ENCODE measurements at places on chromosomes 4 and X.

GRCh38 chr4:168837922-168838321, 172.1 kb downstream of the CBR4 start:
- no peak for DNase-seq

DNA sequence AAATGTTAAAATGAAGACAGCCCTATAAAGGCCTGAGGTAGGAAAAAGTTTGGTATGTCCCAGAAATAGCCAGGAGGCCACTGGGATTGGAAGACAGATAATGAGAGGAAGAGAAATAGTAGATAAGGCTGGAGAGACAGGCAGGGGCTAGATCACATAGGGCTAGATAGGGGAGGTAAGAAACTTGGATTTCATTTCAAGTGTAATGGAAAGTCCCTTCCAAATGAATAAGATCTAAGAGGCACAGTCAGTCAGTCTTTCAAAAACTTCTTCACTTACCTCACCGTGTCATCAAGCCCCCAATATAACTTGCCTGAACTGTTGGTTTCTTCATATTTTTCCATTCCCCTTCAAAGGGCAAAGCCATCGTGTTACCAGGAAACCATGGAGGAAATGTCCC, 121.8 kb downstream of the SPCS3 start:
- DNase-seq: no peak

DNA sequence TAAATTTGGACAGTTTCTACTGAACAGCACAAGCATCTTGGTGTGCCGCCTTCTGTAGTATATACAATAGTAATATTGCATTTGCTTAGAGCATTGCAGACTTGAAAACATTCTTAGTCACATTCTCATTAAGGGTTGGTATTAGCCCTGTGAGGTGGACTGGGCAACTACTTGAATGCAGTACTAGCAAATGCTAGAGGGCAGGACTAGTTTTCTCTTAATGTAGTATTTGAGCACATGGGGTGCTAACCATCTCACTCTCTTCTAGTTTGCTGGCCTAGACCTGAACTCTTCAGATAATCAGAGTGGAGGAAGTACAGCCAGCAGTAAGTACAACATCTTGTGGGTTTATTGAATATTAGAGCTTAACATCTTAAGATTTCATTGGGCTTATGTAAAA, 3.2 kb downstream of the DDX3X start:
- no peak for DNase-seq

DNA sequence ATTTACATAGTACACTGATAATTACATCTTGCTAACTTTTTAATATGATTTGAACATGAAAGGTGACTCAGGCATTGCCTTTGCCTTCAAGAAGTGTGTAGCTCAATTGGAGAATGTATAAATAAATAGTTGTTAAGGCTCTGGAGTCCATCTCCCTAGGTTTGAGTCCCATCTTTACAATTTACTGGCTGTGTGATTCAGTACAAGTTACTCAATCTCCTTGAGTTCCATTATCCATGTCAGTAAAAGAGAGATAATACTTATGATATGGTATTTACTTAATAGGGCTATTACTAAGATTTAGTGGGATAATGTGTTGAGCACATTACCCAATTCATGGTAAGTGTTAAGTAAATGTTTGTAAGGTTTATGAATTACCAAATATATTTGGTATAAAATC, 1.9 kb upstream of the FGG start:
- no peak for DNase-seq

DNA sequence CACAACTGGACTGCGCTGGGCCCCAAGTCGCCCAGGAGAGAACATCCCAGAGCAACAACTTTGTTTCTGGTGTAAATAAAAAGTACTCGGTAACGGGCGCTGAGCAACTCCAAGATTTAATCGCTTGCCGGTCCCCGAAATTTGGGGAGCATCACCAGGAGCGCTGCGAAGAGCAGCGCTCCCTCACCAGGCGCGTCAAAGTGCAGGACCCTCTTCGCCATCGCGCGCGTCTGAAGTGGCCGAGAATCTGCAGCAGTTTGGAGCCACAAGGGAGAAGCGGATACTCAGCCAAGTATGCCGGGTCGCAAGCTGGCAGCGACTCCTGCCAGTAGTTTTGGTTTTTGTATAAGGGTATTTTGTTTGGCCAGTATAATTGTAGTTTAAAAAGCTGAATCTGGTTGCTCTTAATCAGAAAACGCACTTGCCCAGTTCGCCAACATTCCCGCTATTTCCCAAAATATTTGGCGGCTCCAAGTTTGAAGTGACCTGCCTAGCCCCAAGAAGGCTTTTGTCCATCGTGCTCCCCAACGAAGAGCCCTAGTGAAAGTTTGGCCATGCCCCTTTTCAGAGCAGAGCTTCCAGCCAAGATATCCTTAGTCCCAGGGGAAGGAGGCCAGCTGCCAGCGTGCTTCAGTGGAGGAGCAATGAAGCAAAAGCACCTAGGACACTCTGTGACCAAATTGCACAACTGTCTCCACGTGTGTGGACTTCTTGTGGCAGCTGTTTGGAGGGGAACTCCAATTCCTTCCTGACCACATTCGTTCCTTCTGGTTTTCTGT, 557 bp upstream of the KDR start:
- DNase-seq: peak; percentile 3

DNA sequence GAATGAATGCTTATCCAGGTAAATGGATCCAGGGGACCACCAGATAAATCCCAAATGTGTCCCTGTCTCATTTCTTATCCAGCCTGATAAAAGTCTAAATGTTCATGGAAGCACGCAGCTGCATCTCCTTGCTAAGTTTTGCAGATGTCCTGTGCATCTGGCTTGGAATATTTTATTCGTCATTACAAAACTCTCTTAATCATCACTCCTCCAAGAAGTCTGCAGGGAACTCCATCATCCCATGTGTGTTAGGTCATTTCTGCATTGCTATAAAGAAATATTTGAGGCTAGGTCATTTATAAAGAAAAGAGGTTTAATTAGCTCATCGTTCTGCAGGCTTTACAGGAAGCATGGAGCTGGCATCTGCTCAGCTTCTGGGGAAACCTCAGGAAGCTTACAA, 297.2 kb downstream of the HS3ST1 start:
- no peak for DNase-seq

DNA sequence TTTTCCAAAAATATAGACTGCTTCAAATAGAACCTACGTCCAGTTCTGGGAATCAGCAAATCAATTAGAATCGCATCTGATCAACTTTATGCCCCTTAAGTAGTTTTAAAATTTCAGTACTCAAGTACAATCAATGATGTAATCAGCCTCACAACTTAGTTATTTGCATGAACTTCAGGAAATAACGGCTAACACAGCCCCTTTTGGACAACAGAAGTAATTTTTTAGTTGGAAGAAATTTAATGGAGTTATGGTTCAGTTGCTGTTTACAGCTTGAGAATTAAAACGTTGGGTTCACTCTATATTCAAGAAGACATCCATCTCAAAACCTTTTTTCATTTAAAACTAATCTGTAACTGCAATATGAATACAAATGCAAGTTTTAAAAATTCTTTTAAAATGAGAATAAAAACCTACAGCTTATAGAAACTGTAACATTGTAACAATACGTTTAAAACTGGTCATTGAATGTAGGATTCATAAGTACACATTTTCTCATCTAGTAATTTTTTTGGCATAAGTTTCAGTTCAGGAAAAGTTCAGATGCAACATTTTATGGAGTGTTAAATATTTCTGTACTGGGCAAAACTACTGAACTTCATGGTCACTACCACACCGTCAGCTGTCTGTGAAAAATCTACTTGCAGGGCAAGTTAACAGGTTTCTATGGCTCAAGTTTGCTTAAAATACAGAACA, 956 bp downstream of the TAPT1 start:
- peak; percentile 58 for DNase-seq

- DNase-seq: peak; percentile 38
These were observed 5.9 kb downstream of the IRAK1 start for GRCh38 chrX:154013614-154014360.

GRCh38 chrX:69366183-69366582, 137.9 kb upstream of the NALF2 start:
- DNase-seq: no peak

- DNase-seq: peak; percentile 37
These were observed 23.9 kb upstream of the PRDM8 start for GRCh38 chr4:80173401-80173800.

DNA sequence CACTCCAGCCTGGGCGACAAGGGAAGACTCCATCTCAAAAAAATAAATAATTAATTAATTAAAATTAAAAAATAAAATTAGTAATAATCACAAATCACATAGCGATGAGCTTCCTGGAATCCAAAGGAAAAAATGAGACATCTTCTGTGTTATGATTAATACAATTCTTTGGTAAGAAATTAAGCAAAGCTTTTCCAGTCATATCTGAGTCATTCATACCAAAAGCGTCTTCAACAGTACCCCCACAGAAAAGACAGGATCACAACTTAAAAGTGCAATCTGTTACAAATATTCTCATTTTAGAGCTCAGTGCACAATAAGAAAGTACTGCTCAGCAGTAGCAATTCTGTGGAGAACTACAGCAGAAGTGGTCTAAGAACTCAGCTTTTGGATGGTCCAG, 168.5 kb upstream of the MXRA5 start:
- DNase-seq: no peak

DNA sequence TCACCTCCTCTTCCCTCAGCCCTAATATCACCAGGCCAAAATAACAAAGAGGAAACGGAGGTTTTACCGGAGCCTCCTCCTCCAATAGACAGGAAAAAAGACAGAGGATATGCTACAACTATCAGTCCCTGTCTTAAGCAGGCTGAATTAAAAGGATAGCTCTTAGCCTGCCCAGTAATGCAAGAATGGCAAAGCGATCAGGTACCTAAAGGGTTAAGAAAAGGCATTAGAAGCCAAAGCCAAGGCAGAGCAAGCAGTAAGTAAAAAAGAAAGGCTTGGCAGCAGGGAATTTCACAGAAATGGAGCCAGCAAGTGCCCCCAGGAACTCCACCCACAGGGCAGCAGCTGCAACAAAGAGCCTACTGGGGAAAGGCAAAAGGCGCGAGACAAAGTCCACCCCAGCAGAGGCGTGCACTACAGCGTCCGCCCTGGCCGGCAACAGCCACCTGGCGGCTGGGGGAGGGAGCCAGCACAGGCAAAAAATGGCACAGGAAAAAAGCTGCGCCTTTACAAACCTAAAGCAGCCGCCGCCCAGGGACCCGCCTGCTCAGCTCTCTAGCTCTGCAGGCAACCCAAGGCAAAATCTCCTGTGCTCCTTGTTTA, 220.6 kb upstream of the ZC4H2 start:
- DNase-seq: no peak

DNA sequence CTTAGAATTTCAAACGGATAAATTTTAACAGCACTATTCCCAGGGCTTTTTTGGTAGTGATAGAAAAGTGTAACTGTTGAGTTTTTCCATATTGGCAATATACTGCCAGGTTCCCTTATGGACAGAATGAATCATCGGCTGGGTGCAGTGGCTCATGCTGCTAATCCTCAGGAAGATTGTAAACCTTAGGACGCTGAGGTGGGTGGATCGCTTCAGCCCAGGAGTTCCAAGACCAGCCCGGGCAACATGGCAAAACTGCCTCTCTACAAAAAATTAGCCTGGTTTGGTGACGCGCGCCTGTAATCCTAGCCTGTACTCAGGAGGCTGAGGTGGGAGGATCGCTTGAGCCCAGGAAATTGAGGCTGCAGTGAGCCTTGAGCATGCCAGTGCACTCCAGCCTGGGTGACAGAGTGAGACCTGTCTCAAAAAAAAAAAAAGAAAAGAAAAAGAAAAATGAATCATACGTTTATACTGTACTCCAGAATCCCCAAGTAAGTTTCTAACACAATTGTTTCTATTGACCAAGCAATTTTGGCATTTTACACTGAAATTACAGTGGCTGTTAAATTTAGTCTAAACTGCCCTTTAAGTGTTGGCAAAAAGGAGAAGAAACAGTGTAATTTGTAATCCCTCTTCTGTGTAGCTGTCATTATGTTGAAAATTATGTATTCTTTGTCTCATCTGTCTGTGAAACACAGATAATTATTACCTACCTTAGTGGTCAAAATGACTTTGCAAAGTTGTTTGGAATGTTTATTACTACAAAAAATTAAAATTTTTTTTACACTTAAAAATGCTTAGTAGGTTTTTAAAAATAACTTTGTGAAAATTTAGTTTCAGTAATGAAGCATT, 1.8 kb downstream of the SLC30A9 start:
- DNase-seq: no peak

DNA sequence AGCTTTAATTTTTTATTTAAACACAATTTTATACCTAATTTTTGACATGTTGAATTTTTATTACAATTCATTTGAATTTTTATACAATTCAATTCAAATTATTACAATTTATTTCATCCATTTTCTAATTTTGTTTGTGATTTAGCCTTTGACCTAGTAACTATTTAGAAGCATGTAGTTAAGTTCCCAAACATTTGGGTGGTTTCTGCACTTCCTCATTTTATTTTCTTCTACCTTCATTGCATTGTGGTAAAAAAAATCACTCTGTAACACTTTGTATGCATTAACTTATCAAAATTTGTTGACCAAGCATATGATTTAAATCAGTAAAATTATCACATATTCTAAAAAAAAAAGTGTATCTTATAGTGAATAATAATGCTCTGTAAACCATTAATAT, 928.9 kb downstream of the ARAP2 start:
- DNase-seq: no peak

GRCh38 chr4:84799318-84799717, 167.2 kb downstream of the WDFY3 start:
- DNase-seq: no peak

DNA sequence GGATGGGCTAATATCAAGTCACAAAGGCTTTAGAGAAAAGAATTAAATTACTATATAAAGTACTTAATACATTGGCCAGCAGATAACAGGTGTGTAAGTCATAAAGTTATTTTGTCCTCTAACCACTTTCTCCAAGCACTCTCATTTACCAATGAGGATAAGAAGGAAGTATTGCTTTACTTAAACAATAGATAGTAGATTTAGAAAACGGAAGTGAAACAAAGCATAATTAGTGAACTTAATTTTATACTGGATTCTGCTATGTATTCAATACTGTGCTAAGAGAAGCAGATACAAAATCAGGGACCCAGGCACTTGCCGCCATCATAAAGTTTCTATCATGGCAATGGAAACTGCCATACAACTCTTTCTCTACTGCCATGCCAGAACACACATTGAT, 24.0 kb downstream of the AFM start:
- DNase-seq: no peak

GRCh38 chr4:128381748-128382559, 94.3 kb upstream of the PGRMC2 start:
- no peak for DNase-seq

DNA sequence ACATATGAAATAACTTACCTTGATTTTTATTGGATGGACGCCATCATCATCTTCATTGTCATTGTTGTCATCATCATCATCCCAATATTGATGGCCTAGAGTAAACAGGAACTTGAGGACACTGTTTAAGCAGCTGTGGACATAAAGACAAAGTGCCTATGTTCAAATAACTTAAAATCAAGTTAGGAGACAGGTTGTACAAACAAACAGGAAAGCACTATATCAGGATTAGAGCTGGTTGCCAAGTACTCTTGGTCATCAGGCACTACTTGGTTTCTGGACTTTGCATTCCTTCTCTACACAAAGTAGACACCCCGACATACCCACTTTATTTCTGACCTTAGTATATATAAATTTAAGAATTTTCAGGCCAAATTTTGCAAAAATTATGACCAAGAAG, 608.6 kb downstream of the KLHL13 start:
- DNase-seq: no peak

All from suppressor macrophage (primary cell).